Cardiac fibroblast (primary cell): ENCODE measurements at places on chromosomes 2 and 18.

- peak; percentile 3 for DNase-seq
Observed at GRCh38 chr2:50746526-50746925, 285.4 kb downstream of the NRXN1 start.

- DNase-seq: no peak
Observed at GRCh38 chr2:69734035-69734611, 7.8 kb upstream of the ANXA4 start.

GRCh38 chr18:46480226-46480625, 176.8 kb downstream of the LOXHD1 start:
- DNase-seq: no peak

GRCh38 chr18:25288340-25288938, 63.5 kb downstream of the ZNF521 start:
- DNase-seq: no peak
